T-helper 9 cell (primary cell): ENCODE measurements at places on chromosomes 7 and 10.

GRCh38 chr7:83704564-83704963, 55.6 kb upstream of the SEMA3E start:
- DNase-seq = no peak

DNA sequence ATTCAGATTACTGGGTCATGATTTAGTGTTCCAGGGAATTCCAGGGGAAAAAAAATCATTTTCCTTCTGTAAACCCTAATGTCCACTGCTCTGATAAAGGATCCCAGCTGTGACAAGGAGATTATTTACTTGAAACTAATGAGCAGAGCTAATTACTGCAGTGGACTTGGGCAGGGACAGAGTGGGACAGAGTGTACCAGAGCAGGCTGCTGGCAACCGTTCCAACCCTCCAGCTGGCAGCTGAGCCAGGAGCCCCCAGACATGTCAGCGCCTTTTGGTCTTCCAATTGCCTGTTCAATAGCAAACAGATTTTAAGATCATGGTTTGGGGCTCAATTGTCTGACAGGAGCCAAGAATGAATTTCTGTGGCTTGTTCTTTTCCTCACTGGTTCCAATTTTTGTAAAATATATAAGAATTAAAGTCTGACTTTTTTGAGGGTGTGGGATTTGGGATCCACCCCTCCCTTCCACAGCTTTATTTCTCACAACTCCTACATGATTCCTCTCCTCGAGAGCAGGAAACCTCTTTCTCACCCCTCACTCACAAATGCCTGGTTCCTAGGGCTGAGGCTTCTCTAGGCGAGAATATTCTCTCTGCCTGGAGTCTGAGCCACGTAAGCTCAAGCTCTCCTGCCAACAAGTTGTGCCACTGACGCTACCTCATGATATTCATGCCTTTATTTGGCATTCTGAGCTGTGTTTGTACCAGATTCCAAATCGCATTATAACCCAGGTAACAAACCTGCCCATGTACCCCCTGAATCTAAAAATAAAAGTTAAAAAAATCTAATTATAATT, 20.6 kb upstream of the FAM180A start:
- no peak for DNase-seq

DNA sequence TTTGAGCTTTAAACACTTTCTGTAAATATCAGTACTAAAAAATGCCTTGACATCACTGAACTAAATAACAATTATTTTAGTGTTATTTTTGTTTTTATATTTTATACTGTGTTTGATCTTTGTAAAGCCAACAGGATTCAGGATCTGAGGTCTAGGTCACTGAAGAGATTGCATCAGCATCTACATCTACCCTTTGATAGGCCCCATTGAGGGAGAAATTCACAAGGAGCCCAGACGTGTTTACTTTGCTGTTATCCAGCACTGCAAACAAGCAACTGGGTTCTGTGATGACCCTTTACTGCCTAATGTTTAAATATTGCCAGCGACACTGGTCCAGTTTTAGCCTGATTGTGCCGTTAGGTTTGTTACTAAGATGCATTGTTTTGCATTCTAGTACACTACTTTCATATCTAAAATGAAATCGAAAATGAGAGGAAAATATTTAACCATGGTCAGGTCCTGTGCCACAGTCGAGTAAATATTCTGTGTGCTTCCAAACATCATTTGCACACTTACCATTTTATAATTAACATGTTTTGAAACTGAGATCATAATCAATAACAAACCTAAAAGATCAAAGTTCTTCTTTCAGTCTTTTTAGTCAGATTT, 48.7 kb downstream of the SP8 start:
- no peak for DNase-seq

DNA sequence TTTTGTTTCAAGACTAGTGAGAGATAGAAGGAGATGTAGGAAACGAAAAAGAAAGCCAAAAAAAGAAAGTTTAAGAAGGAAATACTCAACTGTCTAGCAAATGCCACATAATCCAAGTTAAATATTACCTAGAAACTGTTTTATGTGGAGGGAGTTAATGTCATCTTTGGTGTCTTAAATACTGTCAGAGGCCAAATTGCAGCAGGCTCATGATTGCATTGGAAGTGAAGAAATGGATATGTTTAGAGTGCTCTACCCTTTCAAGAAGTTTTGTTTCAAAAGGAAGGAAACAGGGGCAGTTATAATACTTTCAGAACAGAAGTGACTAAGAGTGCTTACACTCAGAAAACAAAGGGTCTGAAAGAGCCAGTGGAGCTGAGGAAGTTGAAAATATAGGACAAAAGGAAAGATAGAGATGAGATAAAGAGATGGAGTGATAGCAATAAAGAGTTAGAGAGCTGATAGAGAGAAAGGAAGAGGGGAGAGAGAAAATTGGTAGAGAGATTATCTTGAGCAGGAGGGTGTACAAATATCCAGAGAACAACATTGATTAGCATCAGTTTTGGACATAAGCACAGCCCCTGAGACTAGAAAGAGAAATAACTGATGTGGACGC, 28.0 kb upstream of the GNAI1 start:
- DNase-seq = no peak

- DNase-seq = no peak
Observed at GRCh38 chr7:55046582-55047342, 27.9 kb downstream of the EGFR start.

DNA sequence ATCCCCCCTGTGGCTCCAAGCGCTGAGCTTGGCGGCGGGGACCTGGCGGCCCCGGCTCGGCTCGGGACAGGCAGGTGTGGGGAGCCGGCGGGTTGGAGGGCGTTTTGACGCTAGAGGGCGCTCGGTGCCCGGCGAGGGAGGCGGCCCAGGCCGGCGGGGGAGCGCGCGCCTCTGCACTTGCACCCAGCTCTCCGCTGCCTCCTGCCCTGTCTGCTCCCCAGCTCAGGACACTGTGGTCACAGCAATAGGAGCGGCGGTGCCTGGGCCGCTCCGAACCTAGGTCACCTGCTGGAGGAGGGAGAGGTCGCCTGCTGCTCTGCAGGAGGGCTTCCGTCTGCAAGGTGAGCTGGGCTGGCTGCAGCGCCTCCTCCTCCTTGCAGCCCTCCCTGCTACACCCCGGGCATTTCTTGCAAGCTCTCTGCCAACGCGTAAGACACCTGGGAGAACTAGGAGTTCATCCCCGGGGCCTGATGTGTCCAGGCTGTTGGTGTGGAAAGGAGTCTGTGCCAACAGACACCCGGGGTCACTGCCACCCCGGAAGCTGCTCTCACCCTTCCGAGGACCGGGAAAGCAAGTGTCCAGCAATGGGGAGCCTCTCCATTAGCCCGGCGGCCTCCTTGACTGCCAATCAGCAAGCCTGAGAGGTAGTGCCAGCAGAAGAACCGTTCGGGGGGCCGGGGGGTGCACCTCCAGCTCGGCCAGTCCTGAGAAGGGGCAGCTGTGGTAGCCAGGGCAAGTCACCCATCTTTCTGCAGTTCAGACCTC, 620.4 kb downstream of the GALNT17 start:
- no peak for DNase-seq

- no peak for DNase-seq
Observed at GRCh38 chr10:132916956-132917666, 25.3 kb downstream of the CFAP46 start.

GRCh38 chr7:155814316-155815276, 2.3 kb upstream of the SHH start:
- DNase-seq = no peak

GRCh38 chr10:99760321-99760720, 22.1 kb upstream of the ABCC2 start:
- DNase-seq = no peak

- DNase-seq = no peak
Observed at GRCh38 chr10:67802767-67803538, 35.0 kb downstream of the DNAJC12 start.
